ENCODE measurements at places on chromosomes 1 and 21.

DNA sequence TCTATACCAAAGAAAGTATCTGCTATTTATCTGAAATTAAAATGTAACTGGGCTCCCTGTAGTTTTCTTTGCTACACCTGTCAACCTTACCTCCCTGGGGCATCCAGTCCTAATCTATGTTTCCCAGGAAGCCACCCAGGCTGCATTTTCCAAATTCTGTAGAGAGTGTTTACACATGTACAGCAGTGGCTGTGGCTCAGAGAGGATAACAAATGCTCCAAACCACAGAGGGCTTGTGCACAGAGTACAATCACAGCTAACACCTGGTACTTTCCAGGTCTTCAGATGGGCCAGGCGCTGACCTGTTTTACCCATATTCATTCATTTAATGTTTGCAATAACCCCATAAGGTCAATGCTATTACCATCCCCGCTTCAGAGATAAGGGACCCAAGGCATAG is 146.5 kb upstream of the TNR start:
- DNase-seq: no peak

GRCh38 chr1:3814065-3814464 is 17.8 kb upstream of the LRRC47 start:
- DNase-seq: no peak

DNA sequence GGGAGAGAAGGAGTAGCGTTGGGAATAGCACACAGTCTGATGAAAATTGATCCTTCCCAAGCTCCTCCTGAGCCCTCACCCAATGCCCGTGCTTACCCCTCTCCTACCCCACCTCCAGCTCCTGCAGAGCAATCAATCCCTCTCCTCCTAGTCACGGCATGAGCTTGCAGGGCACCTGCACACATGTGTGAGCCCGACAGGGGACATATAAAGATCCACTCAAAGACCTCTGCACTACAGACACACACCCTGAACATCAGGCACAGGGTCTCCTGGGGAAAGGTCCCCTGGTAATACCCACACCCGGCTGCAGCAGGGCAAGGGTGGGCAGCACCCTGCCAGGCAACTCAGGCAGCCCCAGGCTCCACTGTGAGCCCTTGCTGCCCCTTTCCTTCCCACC is 426 bp downstream of the VSIG8 start:
- DNase-seq: no peak

GRCh38 chr1:185564816-185565215 is 169.4 kb upstream of the HMCN1 start:
- no peak for DNase-seq

- DNase-seq: no peak
Measured at GRCh38 chr21:17900990-17901385, 81.8 kb upstream of the C21orf91 start.

DNA sequence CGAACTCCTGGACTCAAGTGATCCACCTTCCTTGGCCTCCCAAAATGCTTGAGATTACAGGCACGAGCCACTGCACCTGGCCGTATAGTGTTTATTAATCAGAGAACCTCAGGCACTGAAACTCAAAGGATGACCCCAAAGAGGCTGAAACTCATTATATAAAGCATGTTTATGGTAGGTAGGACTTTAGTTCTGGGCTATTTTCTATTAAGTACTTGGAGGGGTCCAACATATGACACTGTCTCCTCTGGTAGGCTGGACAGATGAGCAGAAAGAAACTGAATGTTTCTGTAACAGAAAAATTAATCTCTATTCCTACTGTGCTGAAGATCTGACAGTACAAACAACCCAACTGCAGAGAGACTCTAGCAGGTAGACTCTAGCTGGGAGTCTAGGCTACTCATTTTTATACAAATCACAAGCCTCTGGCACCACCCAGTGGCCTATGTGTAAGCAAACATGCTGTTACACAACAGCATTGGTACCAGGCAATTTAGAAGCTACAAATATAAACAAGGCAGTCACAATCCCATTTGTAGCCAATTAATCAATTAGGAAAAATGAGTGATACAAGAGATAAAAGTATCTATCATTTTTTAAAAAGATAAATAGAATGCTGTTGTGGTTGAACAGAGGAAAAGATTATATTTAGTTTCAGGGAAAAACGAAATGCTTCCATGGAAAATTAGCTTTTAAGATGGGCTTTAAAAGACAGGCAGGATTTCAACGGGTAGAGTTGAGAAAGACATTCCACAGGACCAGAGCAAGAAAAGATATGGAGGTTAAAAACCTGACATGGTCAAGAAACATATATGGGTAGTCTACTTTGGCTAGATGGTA is 10.4 kb downstream of the DCAF8 start:
- peak; percentile 74 for DNase-seq

DNA sequence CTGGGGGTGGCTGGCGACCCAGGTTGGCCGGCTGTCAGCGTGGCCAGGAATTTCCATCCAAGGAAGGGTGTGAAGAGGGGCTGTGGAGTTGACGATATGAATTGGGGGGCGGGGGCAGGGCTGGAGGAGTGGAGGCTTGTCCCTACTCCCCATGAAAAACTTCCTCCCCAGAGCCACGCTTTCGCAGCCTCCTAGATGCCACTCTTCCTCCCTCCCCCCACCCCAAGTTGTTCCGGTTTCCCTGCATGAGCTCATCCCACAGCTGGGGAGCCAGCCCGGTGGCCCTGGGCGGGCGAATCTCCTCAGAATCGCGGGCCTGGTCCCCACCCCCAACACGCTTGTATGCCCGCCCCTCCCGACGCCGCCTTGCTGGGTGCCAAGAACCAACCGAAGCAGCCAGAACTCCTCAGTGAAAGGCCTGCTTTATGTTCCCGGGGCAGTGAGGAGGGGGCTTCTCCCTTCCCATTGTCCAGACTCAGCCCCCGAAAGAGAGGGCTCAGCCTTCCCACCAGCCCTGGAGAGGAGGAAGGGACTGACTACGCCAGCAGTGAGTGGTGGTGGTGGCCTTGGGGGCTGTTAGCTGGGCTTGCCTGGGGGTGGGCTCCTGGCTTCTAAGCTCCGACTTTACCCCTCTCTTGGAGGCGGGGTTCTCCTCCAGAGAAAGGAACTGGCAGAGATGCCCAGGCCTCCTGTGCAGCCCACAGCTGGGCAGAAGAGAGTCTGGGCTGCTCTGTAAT is 1.8 kb upstream of the CSMD2 start:
- no peak for DNase-seq

DNA sequence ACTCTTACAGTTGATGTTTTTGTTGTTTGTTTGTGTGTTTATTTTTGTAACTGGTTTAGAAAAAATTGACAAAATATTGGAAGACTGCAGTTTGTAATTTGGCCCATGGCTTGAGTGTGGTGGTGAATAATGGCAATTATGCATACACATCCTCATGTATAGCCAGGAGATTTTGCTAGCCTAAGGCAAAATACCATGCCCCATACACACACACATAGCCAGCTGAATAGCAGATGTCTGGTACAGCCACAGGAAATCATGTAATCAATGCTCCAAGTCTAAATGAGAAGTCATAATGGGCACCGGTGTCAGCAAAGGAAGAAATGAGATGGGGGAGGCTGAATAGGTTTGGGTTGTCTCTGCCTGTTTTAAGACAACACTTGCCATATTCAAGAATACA is 135.2 kb upstream of the COA6 start:
- DNase-seq: no peak

GRCh38 chr21:46017148-46017547 is 35.6 kb downstream of the COL6A1 start:
- DNase-seq: no peak

- DNase-seq: no peak
Measured at GRCh38 chr1:11498956-11499594, 20.1 kb downstream of the DISP3 start.

GRCh38 chr1:185207980-185208602 is 51.1 kb downstream of the SWT1 start:
- no peak for DNase-seq

- DNase-seq: no peak
Measured at GRCh38 chr1:60969971-60970509, 112.3 kb upstream of the NFIA start.

DNA sequence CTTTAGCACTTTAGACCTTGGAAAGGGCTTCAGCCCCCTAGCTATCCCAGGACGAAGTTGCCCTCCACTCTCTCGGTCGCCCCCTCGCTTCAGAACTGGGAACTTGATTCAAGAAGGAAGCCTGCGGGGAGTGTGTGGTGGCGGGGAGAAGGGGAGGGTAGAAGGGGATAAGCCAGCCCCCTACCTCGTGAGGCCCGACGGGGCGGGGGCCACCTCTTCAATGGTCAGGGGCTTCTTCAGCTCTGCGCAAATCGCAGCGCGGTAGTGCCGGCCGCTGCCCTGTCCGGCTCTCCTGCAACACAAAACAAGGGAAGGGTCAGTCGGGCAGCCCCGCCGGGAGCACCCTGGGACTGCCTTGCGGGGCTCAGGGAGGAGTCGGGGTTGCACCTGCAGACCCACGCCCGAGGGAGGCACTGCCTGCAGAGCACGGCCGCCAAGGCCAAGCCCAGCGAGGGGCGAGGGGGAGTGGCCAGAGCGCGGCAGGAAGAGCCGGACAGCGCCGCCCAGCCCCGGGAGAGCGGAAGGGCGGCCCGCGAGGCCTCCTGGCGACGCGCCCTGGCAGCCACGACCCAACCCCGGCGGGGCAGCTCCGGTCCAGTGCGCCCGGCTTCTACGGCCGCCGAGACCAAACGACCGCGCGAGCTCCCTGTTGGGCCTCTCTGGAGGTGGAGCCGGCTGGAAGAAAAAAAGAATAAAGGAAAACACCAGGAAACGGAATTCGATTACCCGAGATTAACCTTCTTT is 56.2 kb upstream of the RASAL2 start:
- DNase-seq: no peak

DNA sequence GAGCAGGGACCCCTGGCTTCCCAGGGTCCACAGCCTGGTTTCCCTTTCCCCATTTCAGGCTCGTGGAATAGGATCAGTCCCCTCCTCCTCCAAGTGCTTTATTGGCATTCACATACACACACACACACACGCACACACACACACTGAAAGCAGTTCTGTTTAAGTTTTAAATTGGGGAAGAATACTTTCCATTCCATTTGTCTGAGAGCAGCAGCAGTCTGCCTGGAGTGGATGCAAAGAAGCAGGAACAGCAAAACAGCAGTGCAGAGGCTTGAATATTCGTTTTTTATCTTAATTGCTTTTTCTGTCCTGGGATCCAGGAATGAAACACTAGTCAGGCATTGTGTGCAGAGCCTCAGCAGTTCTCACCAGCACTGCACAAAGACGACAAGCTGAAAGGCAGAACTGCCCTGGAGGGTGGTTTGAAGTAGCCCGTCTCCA is 7.1 kb downstream of the CYB561D1 start:
- DNase-seq: no peak

DNA sequence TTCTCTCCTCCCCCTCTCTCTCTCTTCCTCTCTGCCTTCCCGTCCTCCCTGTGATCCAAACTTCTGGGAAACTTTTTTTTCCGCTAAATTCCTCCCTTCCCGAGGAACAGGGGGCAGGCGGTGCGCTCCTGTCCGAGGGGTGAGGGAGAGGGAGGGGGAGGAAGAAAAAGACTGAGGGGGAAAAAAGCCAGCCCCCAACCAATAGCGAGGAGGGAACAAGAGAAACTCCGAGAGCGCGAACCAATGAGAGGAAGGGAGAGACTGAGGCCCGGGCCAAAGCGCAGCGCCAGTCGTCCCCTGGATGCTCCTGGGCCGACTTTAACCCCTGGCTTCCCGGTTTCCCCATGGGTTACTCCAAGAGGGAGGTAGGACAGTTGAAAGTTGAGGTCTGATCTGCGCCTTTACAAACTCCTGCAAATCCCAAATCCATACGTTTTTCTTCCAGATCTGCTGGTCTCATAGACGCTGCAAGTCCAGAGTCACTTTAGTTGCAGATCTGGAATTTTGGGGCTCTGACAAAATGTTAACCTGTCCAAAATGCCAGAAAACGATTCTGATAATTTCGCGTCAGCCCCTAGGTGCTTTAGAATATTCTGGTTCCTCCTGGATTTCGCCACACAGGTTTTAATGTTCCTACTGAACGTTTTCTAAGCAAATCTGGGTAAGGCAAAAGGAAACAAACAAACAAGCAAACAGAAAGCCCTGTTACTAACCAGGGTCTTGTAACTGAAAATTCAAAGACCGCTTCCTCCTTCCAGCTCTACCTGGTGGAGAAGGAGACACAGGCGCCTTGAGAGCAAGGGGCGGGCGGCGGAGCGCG is at the start of gene TBX15:
TBX15 (minus strand) TSS at position 158 of the 820 bp plus-strand sequence. CDS start 548 bp downstream, outside the sequence.
- no peak for DNase-seq

DNA sequence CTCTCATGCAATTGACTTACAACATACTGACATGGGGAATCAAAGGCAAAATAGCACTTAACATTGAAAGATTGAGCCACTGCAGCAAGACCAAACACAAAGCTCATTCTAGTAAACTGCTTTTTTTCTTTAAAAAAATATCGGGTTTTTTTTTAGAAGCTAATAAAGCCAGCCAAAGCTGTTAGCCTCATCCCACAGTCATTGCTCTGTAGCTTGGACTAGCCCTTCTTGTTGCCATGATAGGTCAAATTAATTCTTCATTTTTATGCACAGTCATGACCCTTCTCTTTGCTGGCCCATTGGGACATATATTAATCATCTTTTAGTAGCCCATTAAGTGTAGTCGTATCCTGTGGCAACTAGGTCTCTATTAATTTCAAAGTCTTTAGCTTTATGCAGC is 231.3 kb downstream of the ADGRL2 start:
- no peak for DNase-seq

GRCh38 chr1:45458894-45459293 is 32.1 kb downstream of the TESK2 start:
- DNase-seq: no peak

DNA sequence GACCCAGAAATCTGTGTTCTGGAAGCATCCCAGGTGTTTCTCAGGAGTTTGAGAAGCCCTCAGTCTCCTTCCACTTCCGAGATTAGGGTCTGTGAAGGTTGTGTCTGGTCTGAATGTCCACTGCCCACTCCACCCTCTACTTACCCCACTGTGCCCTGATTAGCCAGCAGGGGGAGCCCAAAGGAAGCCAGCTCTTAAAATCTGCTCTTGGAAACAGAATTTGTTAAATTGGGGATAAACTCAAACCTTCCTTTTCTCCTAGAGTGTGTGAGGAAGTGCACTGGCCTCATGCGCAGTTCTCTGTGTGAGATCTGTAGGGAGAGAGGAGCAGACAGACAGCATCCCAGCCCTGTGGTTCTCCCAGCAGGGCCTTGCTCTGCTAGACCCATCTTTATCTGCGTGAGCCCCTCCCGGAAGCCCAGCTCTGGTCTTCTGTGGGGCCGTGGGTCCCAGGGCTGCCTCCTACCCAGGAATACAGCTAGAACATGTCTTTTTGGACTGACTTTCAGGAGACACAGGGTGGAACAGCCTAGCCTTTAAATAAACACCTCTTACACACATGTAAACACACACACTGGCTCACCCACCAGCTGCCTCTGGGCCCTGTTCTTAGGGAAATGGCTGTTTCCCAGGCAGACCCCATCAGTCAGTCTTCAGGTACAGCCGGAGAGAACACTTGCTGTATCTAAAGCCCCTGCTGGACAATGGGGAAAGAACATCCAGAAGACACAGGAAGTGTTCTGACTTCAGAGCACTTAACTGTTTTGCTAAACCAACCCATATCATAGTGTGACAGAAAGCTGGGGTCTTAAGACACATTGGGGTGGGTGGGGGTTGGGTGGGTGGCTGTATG is 52.2 kb downstream of the SMYD2 start:
- peak; percentile 66 for DNase-seq

GRCh38 chr21:44300262-44300959 is 558 bp downstream of the PFKL start:
- DNase-seq: peak; percentile 82
